ENCODE measurements at places on chromosomes 1 and 21.

DNA sequence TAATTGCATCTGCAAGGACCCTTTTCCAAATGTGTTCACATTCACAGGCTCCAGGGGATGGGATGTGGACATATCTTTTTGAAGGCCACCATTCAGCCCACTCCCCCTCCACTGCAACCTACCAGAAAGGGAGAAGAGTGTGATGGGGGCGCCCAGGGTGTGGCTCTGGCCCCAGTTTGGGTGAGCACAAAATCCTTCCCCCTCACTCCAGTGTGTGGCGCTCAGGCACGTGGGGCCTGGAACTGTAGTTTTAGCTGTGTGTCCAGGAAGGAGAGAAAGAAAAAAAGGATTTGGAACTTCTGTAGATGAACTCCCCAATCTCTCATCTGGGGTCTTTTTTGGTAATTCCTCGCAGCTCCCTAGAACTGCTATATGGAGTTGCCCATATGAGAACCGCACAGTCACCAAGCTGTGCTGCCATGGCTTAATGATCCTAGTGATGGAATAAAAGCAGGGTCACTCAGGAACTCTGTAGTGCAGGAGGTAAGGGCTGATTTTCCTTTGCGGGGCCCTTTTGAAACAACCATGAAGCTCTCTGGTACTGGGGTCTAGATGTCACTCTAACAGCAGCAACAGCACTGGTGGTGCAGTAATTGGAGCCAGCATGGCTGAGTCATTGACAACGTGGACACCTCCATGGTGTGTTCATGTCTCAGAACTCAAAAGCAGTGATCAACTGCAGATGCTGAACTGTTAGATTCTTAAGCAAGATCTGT lies 17.0 kb downstream of the AGT start:
- no peak for DNase-seq

DNA sequence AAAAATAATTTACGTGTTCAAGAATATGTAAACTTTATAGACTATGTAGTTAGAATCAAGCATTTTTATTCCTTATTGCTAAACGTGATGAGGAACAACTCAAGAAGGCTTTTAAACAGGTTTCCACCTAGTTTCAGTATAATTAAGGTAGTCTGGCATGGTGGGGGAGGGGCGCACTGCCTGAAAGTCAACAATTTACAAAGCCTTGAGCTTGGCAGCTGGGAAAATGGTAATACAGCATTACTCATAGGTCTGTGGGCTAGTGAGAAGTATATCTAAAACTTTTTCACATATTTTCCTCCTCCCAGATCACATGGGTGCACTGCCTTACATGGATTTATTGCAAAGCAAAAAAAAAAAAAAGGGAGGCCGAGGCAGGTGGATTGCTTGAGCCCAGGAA lies 75.2 kb downstream of the EVI5 start:
- no peak for DNase-seq

GRCh38 chr1:65963156-65963888 lies 170.6 kb downstream of the PDE4B start:
- peak; percentile 52 for DNase-seq

DNA sequence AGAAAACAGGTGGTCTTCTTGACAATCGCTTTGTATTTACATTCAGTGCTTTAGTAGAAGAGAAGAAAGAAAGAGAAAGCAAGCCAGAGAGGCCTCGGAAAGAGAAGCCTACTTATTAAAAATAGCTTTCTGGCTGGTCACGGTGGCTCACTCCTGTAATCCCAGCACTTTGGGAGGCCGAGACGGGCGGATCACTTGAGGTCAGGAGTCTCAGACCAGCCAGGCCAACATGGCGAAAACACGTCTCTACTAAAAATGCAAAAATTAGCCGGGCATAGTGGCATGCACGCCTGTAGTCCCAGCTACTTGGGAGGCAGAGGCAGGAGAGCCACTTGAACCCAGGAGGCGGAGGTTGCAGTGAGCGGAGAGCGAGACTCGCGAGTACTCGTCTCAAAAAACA lies 1.8 kb upstream of the SLC19A2 start:
- no peak for DNase-seq

DNA sequence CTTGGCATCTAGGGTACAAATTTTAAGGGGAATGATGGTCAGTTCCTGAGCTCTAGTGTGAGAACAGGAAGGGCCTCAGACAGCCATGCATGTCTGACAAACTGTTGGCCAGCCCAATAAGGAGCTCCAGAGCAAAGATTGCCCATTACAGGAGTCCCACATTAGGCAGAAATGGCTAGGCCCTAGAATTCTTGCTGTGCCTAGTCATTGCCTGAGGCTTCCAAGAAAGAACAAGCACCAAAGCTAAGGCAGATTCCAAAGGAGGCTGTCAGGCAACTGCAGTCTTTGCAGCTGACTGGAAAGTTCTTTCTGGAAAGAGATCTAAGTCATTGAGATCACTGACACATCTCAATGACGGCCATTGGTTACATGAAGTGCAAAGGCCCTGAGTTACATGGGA lies 3.9 kb upstream of the STIL start:
- DNase-seq: no peak

All from head of caudate nucleus (tissue), 42 donors.